ENCODE measurements at places on chromosomes 16 and 17. TPM values are rescaled to one million over a fixed set of nuclear protein-coding genes. Genes with fewer than 3 reads are reported as not detected.

DNA sequence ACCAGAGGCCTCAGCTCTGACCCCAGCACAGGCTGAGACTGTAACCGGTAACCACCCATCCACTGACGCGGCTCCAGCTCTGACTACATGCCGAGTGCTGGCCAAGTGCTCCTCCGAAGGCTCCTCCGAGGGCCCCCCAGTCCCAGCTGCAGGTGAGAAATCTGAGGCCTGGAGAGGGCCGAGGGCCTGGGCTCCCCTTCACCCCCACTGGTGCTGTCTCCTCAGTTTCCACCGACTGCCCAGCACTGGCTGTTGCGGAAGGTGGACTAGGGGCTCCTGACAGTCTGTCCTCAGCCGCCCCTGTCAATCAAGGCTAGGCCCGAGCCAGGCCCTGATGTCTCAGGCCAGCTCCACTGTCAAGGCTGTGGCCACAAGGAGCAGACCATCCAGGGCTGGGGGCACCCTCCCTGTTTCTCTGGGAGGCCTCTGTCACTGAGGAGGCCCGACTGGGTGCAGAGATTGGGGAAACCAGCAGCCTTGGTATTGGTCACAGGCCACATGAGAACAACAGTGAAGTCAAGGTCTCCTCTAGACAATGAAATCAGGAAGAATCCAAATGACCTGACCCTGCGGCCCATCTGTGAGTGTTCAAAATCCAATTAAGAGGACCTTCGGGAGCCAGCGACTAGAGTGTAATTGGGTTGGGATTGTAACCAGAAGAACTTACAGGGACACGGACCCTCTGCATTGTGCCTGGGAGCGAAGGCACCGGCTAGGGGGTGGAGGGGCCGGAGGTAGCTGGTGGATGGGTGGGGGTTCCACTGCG, 5.1 kb downstream of the TMEM235 start:
- no peak for DNase-seq
- no peak overlapping the region for H3K4me3 ChIP-seq
- H3K27me3 ChIP-seq = peaks cover 10% of the 10 kb centered on the region
- H3K4me1 ChIP-seq = peaks cover 7% of the 10 kb centered on the region
- H3K27ac ChIP-seq = no peak overlapping the region

- H3K4me3 ChIP-seq = no peak overlapping the region
- no peak for DNase-seq
- H3K27ac ChIP-seq = no peak overlapping the region
- peaks cover 3% of the 10 kb centered on the region for H3K4me1 ChIP-seq
- H3K36me3 ChIP-seq = no peaks in the 10 kb centered on the region
These were observed 30.6 kb upstream of the MMD start for GRCh38 chr17:55452139-55452790.

DNA sequence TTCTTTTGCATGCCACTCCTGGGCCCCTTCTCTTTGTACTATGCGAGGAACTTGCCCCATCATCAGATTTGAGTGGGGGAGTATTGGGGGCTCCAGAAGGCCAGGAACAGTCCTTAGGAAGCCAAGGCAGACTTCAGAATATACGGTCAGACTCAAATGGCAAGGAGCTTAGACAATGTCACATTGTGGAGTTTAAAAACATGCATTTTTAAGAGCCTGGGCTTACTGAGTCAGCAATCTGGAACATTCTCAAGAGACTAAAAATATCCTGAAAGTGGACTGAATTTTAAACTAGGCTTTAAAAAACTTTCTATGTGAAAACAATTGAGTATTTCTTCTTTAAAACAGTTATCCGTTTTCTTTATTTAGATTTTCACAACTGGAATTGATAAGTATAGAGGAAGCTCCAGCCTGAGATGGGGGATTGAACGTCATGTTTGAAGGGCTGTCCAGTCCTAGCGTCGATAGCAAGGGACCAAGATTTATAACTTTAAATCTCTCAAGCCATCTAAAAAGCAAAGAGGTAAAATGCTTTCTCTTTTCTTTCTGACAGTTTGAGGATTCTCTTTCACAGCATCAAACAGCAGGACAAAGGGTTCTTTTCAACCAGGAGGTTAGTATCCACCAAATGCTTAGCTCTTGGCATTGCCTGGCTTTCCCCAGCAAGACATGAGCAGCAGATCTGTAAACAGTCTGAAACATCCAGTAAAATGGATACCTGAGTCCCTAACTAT, 45.8 kb upstream of the CDRT4 start:
- DNase-seq = no peak
- H3K36me3 ChIP-seq = peaks cover 16% of the 10 kb centered on the region
- no peak overlapping the region for H3K4me3 ChIP-seq
- peaks cover 3% of the 10 kb centered on the region for H3K4me1 ChIP-seq
- no peak overlapping the region for H3K27ac ChIP-seq
- H3K27me3 ChIP-seq = no peaks in the 10 kb centered on the region

DNA sequence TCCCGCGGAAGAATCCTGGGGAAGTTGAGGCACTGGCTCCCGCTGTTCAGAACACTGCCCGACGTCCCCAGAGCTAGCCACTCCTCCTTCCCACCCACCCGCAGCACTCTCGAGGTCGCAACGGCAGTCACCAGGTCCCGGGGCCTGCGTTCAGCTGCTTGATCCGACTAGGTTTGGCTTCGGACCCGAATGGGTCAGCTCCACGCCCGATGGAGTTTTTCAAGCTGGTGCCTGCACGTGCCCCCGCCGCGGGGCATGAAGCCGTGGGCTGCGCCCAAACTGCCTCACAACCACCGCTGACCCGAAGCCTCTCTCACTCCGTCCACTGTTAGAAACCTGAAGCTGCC, 12.4 kb upstream of the ODF4 start:
- peaks cover 12% of the 10 kb centered on the region for H3K4me1 ChIP-seq
- no peak overlapping the region for H3K27ac ChIP-seq

DNA sequence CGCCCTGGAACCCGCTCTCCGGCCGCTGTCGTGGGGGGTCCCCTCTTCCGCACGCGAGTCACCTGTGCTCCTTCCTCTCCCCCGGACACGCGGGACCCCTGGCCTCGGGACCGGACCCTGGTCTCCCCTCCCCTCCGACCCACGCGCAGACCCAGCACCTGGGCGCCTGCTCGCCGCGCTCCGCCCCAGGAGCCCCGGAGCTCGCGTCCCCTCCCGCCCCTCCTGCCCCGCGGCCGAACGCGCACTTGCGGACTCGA, 762 bp downstream of the RAB40B start:
- H3K27me3 ChIP-seq = peaks cover 4% of the 10 kb centered on the region
- H3K36me3 ChIP-seq = peaks cover 14% of the 10 kb centered on the region
- H3K4me1 ChIP-seq = peaks cover 12% of the 10 kb centered on the region

DNA sequence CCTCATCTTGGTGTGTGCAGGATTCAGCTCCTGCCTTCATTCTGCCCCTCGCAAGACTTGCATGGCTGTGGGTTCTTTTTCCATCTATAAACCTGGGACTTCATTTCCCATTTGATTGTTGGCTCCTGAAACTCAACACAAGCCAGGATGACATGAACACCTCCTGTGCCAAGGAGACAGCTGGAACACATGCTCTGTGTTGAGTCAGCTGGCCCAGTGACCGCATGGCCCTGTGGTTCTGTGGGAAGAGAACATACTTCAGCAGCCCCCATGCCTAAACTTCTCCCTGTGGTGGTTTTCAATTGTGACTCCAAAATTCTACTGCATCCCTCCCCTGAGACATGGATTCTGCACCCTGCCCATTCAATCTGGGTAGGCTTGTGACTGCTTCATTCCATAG, 57.9 kb upstream of the FOXF1 start:
- peaks cover 10% of the 10 kb centered on the region for H3K4me1 ChIP-seq
- no peak overlapping the region for H3K4me3 ChIP-seq
- peaks cover 6% of the 10 kb centered on the region for H3K27me3 ChIP-seq
- no peaks in the 10 kb centered on the region for H3K36me3 ChIP-seq

GRCh38 chr16:85072947-85073346, 39.3 kb downstream of the CIBAR2 start:
- DNase-seq = no peak
- H3K27ac ChIP-seq = no peak overlapping the region
- H3K36me3 ChIP-seq = peaks cover 4% of the 10 kb centered on the region
- no peaks in the 10 kb centered on the region for H3K27me3 ChIP-seq
- no peak overlapping the region for H3K4me3 ChIP-seq
- no peaks in the 10 kb centered on the region for H3K4me1 ChIP-seq

DNA sequence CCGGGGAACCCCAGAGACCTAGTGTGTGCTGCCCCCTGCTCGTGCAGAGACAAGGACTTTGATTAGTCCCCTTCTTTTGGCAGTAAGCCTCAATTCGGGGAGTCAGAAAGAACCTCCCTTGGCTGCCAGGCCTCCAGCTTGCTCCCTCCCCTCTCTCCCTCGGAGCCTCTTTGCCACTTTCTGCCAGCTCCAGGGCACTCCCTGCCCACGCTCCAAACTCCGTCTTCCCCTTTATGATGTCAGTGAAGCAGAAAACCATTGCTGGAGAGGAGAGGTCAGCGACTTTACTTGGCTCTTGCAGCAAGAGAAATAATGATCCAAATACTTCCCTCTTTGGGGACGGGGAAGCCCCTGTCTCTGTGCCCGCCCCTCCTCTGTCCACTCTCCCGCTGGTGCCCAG, 28.1 kb downstream of the TTYH2 start:
- H3K27ac ChIP-seq = no peak overlapping the region
- H3K4me1 ChIP-seq = no peaks in the 10 kb centered on the region
- no peak for DNase-seq
- H3K36me3 ChIP-seq = no peaks in the 10 kb centered on the region
- H3K27me3 ChIP-seq = no peaks in the 10 kb centered on the region

DNA sequence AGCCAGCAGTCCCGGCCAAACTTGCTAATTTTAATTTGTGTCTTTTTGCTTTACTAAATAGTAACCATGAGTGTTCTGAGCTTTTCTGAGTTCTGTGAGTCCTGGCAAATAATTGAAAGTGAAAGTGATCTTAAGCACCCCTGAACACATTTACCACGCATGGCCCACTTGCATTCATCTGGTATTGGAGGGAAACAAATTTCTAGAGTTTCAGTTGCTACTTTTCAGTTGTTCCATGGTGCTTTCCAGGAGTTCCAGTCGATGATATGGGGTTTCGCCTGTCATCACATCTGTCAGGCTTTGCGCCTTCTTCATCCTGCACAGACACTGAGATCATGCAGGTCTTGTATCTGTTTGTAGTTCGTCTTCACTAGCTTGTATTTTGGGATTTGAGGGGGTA, 44.1 kb downstream of the CRLF3 start:
- peaks cover 34% of the 10 kb centered on the region for H3K36me3 ChIP-seq
- peak; percentile 61 for DNase-seq
- H3K27ac ChIP-seq = peak overlapping the region; percentile 86

DNA sequence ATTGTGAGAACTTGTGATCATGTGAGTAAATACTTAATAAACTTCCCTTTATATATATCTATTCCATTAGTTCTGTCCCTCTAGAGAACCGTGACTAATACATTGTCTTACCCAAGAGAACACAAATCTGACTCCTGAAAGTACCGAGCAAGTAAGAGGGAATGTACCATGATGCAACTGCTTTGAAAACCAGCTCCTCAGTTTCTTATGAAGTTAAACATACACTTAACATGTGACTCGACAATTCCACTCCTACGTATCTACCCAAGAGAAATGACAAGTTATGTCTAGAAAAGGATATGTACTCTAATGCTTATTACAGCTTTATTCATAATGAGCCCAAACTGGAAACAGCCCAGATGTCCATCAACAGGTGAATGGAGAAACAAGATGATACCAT, 8.8 kb upstream of the GJD3 start:
- no peaks in the 10 kb centered on the region for H3K36me3 ChIP-seq
- peaks cover 35% of the 10 kb centered on the region for H3K4me1 ChIP-seq
- no peak overlapping the region for H3K4me3 ChIP-seq
- H3K27me3 ChIP-seq = peaks cover 3% of the 10 kb centered on the region
- no peak for DNase-seq
- H3K27ac ChIP-seq = no peak overlapping the region

DNA sequence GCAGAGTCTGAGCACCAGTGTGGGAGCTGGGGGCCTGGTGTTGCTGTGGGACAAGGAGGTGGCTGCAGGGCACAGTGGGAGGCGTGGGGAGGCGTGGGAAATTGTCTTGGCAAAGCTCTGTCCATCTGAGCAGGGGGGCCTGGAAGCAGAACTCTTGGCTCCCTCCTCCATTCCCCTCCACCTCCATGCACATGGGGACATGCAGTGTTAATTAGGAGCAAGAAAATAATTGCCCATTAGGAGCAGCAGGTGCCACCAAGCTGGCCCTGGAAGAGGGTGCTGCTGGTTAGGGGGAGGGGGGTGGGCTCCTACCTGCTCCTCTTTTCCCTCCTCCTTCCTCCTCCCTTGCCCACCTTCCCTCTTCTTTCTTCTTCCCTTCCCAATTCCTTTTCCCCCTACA, 4.5 kb downstream of the TTYH2 start:
- H3K27ac ChIP-seq = no peak overlapping the region
- H3K27me3 ChIP-seq = no peaks in the 10 kb centered on the region
- no peaks in the 10 kb centered on the region for H3K36me3 ChIP-seq
- no peak for DNase-seq
- peaks cover 31% of the 10 kb centered on the region for H3K4me1 ChIP-seq

- H3K4me1 ChIP-seq = peaks cover 29% of the 10 kb centered on the region
- peak overlapping the region; percentile 47 for H3K27ac ChIP-seq
- H3K36me3 ChIP-seq = no peaks in the 10 kb centered on the region
- H3K4me3 ChIP-seq = peak overlapping the region; percentile 6
- DNase-seq = peak; percentile 95
These were observed 83.5 kb downstream of the MARCHF10 start for GRCh38 chr17:62724398-62725146.

GRCh38 chr17:29099527-29099926, 56.6 kb downstream of the PIPOX start:
- H3K27me3 ChIP-seq = no peaks in the 10 kb centered on the region
- peak overlapping the region; percentile 63 for H3K27ac ChIP-seq
- H3K36me3 ChIP-seq = peaks cover 3% of the 10 kb centered on the region
- H3K4me3 ChIP-seq = no peak overlapping the region
- no peak for DNase-seq
- peaks cover 11% of the 10 kb centered on the region for H3K4me1 ChIP-seq

- H3K36me3 ChIP-seq = no peaks in the 10 kb centered on the region
- no peaks in the 10 kb centered on the region for H3K27me3 ChIP-seq
- no peak for DNase-seq
- H3K4me3 ChIP-seq = no peak overlapping the region
These were observed 33.1 kb downstream of the LGALS9 start for GRCh38 chr17:27663936-27664605.

GRCh38 chr16:63976345-63976744, 1145.5 kb downstream of the CDH11 start:
- no peak overlapping the region for H3K27ac ChIP-seq
- H3K27me3 ChIP-seq = no peaks in the 10 kb centered on the region
- H3K36me3 ChIP-seq = no peaks in the 10 kb centered on the region
- no peak for DNase-seq
- H3K4me1 ChIP-seq = no peaks in the 10 kb centered on the region

NACA2 gene
- not detected for total RNA-seq

Measured in activated CD8-positive, alpha-beta T cell treated with anti-CD3 and anti-CD28 coated beads for 36 hours (primary cell).